Right cardiac atrium (tissue), 5 donors: ENCODE measurements at places on chromosomes 2 and 18. TPM values are rescaled to one million over a fixed set of nuclear protein-coding genes. Genes with fewer than 3 reads are reported as not detected.

Gene CD8B
- polyA plus RNA-seq, result 0.20 TPM

Gene SIX3
- polyA plus RNA-seq, result not detected

Gene HSBP1L1
- polyA plus RNA-seq, result 18.8 TPM

Gene HRH4
- not detected for polyA plus RNA-seq

Gene ROCK2
- 10.0 TPM for polyA plus RNA-seq

Gene ROCK1
- polyA plus RNA-seq, result 13.3 TPM

Gene ITGA4
- 0.27 TPM for polyA plus RNA-seq

Gene FSHR
- polyA plus RNA-seq, result 0.11 TPM

Gene LOXL3
- 2.4 TPM for polyA plus RNA-seq

Gene RNPEPL1
- polyA plus RNA-seq, result 108 TPM

Gene CAPN14
- 0.07 TPM for polyA plus RNA-seq

Gene XDH
- polyA plus RNA-seq, result not detected

Gene LRRC30
- not detected for polyA plus RNA-seq

Gene COL4A3
- polyA plus RNA-seq, result 4.7 TPM

Gene TCF7L1
- 13.0 TPM for polyA plus RNA-seq

Gene FOXI3
- polyA plus RNA-seq, result not detected

Gene CRYGD
- not detected for polyA plus RNA-seq

Gene SNORC
- 0.59 TPM for polyA plus RNA-seq

Gene NPC1
- polyA plus RNA-seq, result 12.8 TPM

Gene FBXO48
- 0.61 TPM for polyA plus RNA-seq

Gene DCDC2C
- not detected for polyA plus RNA-seq

Gene VIT
- 11.7 TPM for polyA plus RNA-seq

Gene TTR
- polyA plus RNA-seq, result 0.11 TPM

Gene LYG2
- polyA plus RNA-seq, result not detected

Gene COX7A2L
- 114 TPM for polyA plus RNA-seq

Gene GALNT5
- 0.34 TPM for polyA plus RNA-seq

Gene UGT1A4
- 0.07 TPM for polyA plus RNA-seq

Gene ADRA2B
- 2.2 TPM for polyA plus RNA-seq

Gene CDH19
- 29.8 TPM for polyA plus RNA-seq

Gene ACTG2
- polyA plus RNA-seq, result 33.6 TPM

Gene CAVIN2
- 76.0 TPM for polyA plus RNA-seq

Gene RGPD4
- not detected for polyA plus RNA-seq

Gene DNER
- 13.6 TPM for polyA plus RNA-seq

Gene CD226
- polyA plus RNA-seq, result 0.11 TPM

Gene WDPCP
- 3.8 TPM for polyA plus RNA-seq

Gene AMER3
- polyA plus RNA-seq, result 0.02 TPM

Gene GYPC
- polyA plus RNA-seq, result 113 TPM

Gene SPATA3
- polyA plus RNA-seq, result not detected

Gene MYO5B
- 4.5 TPM for polyA plus RNA-seq

Gene C2orf92
- 7.4 TPM for polyA plus RNA-seq

Gene KCNK3
- polyA plus RNA-seq, result 29.3 TPM
